Bone marrow (tissue), 2 donors: ENCODE measurements at places on chromosomes 7 and 10.

DNA sequence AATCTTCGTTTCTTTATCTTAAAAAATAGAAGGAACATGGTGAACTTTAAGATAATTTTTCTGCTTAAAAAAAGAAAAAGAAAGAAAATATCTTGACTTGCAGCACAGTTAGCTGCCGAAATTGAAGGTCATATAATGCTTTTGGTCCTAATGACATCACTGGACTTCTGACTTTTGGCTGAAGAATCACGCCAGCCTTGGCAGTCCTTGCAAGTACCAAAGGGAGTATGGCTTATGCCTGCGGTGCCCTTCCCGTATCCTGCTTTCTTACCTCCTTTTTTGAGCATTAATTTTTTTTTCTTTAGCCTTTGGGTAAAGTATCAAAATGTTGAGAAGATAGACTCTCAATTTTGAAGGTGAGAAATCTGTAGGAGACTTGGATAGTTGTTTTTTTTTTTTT lies 7.0 kb downstream of the BMPR1A start:
- DNase-seq: no peak

DNA sequence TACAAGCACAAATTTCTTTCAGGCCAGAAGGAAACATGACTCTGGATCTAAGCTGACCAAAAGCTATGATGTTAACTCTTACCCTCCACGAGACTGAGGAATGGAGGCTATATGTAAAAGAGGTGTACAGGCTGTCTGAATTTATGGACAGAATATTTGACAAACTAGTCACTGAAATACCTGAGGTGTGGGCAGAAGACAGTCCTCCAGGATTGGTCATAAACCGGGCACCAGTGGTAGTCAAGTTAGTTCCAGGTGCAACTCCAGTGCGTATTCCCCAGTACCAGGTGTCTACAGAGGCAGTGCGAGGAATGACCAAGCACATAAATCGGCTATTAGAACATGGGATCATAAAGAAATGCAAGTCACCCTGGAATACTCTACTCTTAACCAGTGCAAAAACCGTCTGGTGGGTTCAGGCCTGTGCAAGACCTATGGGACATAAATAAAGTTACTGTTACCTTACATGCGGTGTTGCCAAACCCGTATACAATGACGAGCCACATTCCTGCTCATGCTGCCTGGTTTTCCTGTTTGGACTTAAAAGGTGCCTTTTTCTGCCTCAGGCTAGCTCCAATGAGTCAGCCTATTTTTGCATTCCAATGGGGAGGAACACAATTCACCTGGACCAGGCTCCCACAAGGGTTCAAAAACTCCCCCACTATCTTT lies 6.7 kb upstream of the CYREN start:
- DNase-seq: no peak

DNA sequence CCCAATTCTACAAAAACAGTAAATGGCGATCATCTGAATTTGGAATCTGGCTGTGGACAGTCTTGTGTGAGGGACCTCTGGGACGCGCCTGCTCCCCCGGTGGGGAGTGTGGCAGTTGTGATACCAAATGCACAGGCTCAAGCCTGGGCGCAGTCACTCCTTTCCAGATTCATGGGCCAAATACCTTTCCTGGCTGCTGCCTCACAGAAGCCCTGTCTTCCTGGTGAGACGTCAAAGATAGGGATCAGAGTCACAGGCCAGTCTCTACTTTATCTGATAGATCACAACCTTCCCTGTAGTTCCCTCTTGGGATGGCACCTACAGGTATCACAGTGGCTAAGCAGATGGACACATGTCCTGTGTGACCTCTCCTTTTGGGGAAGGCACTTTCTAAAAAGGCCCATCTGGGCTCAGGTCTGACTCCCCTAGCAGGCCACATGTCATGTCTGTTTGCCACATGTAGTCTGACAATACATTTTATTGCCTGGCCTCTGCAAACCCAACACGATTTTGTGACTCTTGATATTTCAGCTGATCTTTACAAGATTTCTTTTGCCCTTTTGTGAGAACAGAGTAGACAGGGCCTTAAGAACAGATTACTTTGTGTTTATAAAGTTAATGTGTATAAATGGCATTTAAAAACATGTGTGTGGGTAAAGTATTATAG lies 150.1 kb downstream of the SNX10 start:
- no peak for DNase-seq

GRCh38 chr7:124914298-124914697 lies 15.3 kb downstream of the POT1 start:
- DNase-seq: no peak

- no peak for DNase-seq
Measured at GRCh38 chr7:41520445-41520844, 182.4 kb downstream of the INHBA start.

- DNase-seq: no peak
Measured at GRCh38 chr7:150368884-150369747, 494 bp downstream of the REPIN1 start.

DNA sequence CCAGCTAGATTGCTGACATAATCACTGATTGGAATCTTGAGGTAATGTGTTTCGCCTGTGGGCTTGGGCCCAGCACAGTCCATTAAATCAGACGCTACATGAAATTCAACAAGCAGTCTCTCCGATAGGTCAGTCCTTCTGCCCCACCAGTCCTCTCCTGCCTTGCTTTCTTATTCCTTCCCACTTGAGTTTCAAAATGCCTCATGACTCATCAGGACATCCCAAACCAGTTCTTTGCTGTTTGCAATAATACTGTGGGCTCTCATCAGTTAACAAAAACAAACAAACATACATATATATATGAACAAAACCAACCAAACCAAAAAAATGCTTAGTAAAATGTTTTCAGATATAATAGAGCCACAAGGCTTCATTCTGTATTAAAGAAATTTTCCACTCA lies 599.0 kb downstream of the SORCS1 start:
- DNase-seq: no peak

DNA sequence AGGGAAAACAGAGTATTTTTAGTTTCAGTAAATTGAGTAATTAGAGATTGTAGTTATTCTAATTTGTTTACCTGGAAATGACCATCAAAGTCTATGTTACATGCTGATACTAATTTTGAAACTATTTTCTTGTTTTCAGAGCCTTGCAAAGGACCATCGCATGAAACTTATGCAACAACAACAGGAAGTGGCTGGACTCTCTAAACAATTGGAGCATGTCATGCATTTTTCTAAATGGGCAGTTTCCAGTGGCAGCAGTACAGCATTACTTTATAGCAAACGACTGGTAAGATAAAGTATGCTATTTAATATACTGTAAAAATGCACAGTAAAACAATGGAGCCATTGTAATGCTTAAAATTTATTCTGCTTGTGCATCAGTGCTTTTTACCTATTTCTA lies 78.5 kb downstream of the TRIM24 start:
- no peak for DNase-seq

GRCh38 chr7:33448035-33448434 lies 318.7 kb downstream of the BBS9 start:
- DNase-seq: no peak

DNA sequence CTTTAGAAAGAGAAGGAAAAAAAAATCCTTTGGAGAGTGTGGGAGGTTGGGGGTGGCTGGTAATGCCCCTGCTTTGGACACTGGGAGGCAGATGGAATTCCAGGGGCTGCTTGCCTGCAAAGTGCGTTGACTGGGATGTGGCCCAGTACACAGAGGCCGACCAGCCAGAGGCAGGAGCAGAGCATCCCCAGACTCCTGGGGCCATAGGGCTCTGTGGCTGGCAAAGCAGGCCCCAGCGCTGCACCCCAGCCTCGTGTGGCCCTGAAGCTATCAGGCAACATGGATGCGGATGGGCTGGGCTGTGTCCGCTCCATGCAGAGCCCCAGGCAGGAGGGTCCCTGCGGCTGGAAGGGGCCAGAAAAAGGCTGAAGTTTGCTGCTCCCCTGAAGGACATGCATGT lies 361.6 kb upstream of the FZD8 start:
- DNase-seq: no peak

DNA sequence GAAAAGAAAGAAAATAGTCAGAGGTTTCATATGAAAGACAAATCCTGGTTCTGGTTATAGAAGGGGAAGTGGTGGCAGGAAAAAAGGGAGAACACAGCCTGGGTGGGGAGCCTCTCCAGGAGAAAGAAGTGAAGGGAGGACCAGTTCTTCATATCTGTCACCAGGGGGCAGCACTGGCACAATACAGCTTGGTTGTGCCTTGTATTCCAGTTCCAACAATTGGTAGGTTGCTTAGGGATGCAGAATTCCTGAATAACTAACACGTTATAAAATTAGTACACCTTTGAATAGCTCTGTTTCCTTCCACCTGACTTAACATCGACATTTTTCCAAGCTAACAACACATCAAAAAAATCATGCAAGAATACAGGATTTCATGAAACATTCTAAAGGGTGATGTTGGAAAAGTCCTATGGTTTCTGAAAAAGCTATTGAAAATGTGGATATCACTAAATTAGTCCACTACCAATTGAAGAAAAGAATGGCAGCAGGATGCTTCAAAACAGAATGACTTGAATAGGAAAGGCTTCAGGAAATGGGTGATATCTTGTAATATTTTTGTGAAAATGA lies 52.9 kb downstream of the CYP26A1 start:
- DNase-seq: no peak

DNA sequence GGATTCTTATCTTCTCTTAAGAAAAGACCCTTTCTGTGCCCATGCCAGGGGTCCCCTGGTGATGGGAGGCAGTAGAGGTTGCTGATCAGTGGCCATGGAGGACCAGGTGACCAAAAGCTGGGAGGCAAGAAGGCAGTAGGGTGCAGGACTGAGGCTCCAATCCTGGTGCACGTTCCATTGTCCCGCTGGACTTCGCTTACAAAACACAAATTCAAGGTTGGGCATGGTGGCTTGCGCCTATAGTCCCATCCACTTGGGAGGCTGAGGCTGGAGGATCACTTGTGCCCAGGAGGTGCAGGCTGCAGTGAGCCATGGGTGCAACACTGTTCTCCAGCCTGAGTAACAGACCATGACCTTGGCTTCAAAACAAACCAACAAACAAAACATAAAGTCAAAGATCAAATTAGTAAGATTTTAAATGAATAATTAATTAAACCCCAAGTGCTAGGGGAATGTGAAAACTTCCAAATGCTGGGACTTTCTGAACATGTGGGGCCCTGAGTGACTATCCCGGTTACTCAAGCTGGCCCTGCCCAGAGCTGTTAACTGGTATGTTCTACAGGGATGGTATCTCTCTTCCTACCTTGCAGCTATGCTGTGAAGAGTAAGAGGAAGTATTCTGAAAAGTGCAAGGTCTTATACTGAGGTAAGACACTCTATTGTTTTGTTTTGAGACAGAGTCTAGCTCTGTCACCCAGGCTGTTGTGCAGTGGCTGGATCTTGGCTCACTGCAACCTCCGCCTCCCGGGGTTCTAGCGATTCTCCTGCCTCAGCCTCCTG lies 97.6 kb downstream of the LYZL2 start:
- no peak for DNase-seq

DNA sequence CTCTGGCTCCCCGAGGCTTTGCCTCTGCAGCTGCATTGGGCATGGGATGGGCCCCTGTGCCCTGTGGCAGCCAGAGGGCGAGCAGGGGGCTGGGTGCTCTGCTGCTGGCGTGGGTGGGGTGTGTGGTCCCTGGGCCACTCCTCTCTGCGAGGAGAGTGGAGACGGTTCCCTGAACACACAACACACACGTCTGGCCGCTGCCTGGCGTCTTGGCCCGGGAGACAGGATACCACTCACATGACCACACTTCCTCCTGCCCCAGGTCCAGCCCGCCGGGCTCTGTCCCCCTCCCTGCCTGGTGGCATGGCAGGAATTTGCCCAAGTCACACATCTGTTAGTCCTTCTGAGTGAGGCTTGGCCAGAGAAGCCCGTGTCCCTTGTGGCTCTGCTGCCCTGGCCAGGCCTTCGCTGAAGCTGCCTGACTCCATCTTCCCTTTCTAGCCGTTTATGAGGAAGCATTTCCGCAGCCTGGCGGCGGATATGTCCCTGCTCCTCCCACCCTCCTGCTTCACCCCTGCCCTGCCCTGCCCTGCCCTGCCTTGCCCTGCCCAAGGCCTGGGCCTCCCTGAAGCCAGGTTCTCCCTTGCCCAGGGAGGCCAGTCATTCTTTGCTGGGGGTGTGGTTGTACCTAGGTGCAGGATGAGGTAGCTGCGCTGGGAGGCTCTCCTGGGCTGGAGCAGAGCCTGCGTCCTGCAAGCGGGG lies 3.0 kb downstream of the BRI3 start:
- peak; percentile 31 for DNase-seq

GRCh38 chr10:121076776-121077715 lies 225.9 kb downstream of the WDR11 start:
- no peak for DNase-seq

- no peak for DNase-seq
Measured at GRCh38 chr7:91634485-91635177, 245.9 kb downstream of the MTERF1 start.

DNA sequence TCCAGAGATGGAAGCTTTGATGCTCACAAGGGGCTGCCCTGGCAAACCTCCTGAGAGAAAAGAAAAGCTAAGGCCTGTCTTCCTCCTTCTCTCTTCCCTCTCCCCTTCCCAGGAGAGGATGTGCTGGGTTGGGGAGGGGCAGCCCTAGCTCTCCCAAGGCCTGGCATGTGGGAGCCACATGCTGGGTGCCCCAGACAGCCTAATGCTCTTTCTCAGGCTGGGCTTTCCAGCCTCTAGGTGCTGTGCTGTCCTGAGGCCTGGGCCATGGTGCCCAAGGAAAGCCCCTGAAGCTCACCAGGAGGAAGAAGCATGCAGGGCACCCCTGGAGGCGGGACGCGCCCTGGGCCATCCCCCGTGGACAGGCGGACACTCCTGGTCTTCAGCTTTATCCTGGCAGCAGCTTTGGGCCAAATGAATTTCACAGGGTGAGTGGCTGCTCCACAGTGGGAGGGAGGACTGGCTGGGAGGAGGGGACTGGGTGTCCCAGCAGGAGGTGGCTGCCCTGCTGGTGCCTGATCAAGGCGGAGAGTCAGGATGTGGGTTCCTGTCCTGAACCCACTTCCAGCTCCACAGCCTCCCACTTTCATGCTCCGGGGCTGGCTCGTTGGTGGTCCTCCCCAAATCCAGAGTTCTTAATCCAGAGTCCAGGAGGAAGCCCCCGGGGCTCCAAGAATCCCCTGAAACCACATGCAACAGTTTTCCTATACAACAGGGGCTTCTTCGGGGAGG lies 1.7 kb downstream of the CPA5 start:
- no peak for DNase-seq

DNA sequence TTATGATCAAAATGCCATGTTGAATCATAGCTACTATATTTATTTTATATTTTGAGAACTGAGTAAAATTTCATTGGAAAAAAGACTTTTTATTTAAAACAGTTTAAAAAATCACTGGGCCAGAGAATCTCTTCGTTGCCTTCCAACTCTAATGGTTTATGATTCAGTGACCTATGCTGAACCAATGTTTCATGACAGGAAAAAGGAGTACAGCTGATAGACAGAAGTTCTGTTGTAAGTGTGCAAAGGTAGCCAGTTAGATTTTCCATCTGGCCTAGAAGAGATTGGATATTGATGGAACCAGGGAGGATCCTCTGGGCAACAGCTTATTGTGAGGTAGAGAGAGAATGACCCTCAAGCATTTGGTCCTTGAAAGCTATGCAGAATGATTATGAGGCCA lies 745.8 kb downstream of the SUGCT start:
- DNase-seq: no peak

- DNase-seq: no peak
Measured at GRCh38 chr10:125707541-125708468, 11.7 kb upstream of the EDRF1 start.

GRCh38 chr7:149329766-149330334 lies 67.9 kb downstream of the ZNF783 start:
- no peak for DNase-seq
